CD4-positive, alpha-beta T cell treated with Interleukin-17A for 1 hour (primary cell): ENCODE measurements at places on chromosomes 16 and 17.
A peak's percentile ranks its signal among the peaks of the same experiment; 100 is the strongest.

GRCh38 chr16:48053418-48053745, 102.4 kb downstream of the ABCC12 start:
- DNase-seq: no peak

DNA sequence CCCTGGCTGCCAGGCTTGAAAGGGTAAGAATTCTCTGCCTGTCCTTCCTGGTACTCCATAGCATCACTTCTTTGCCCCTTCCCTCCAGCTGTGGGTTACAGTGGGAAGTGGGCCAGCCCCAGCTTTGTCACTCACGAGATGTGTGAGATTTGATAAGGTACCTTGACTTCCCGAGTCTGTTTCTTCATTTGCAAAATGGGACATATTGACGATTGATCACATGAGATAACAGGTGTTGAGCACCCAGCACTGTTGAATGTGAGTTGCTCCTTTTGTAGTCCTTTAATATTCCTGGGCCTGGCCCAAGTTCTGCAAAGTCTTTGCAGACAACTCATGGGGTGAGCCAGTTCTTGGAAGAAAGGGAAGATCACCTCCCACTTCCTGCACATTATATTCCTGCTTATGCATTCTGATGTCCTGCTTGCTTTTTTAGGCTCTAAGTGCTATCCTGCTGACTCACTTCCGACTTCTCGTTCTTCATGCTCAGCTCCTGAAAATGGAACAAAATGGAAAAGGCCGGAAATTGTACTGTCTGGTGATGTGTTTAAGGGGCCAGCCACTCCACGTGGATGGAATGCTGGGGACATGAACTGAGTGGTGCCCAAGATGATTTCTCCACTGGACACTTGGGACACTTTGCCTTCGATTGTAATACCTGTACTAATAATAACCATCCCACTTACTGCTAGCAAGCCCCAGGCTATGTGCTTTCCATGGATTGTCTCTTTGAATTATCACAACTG, 8.3 kb upstream of the NLK start:
- no peak for DNase-seq

DNA sequence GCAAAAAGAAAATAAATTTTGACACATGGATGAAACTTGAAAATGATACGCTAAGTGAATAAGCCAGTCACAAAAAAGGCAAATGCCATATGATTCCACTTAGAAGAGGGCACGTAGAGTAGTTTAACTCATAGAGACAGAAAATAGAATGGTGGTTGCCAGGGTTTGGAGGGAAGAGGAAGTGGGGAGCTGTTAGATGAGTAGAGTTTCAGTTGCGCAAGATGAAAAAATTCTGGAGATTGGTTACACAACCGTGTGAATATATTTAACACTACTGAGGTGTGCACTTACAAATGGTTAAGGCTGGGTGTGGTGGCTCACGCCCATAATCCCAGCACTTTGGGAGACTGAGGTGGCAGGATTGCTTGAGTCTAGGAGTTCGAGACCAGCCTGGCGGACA, 93.4 kb upstream of the TMEM132E start:
- peak; percentile 2 for DNase-seq

DNA sequence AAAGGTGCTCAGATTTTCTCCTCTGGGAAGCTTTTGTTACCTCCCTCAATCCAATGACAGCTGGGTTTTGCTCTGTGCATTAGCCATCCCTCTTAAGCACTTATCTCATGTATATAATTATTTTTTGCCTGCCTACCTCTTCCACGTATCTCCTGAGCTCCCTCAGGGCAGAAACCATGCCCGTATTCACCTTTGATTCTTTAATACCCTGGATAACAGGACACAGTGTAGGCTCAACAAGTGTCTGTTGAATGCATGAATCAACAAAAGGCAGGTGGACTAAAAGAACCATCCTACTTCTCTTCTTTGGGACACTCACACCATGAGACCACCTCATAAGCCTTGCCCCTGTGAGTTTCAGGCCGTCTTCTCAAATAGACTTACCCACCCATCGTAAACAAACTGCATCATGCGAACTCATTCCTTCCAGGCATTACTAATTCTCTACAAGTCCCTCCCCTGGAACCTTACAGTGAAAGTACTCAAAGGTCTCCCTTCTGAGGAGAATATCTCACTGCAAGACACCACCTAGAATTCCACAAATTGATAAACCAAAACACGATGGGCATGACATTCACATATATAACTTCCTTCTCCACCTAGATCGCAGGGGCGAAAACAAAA, 3.2 kb downstream of the ARHGAP17 start:
- no peak for DNase-seq

DNA sequence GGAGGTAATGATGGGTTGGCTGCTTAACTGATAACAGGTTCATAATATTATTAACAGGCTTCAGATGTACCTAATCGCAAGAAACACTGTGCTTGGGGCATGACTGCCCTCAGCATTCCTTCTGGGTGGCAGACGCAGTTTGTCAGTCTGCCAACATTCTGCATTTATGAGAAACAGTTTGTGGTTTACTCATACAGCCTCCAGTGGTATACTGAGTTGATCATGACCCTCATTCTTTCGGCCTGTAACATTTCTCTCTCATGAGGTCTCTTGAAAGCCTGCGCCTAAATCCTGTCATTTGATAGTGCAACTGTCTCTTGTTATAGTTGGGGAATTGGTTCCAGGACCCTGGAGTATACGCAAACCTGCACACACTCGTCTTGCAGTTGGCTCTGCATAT, 4.9 kb upstream of the RUSF1 start:
- no peak for DNase-seq

- DNase-seq: no peak
These were observed 38.1 kb upstream of the CCL1 start for GRCh38 chr17:34401165-34401564.
